ENCODE measurements at places on chromosomes 16 and 17. TPM values are rescaled to one million over a fixed set of nuclear protein-coding genes. Genes with fewer than 3 reads are reported as not detected.

Gene TOX3
- total RNA-seq, result 8.0 TPM

Gene SRL
- total RNA-seq, result 0.82 TPM

Gene PYDC1
- 3.2 TPM for total RNA-seq

Gene CD300LB
- total RNA-seq, result 0.25 TPM

Gene TPSG1
- total RNA-seq, result not detected

Gene TEKT5
- total RNA-seq, result 0.86 TPM

Gene HBA2
- total RNA-seq, result 264 TPM

Gene COX10
- 11.6 TPM for total RNA-seq

Data from dorsolateral prefrontal cortex (tissue), 122 donors.